Activated CD8-positive, alpha-beta memory T cell treated with anti-CD3 and anti-CD28 coated beads, Interleukin-2, amount 10 ng/mL, durations not matched to agents 7 days and 5 days (primary cell): ENCODE measurements at places on chromosomes 1 and 21.

- no peak for DNase-seq
Observed at GRCh38 chr1:228240411-228241240, 32.8 kb downstream of the OBSCN start.

DNA sequence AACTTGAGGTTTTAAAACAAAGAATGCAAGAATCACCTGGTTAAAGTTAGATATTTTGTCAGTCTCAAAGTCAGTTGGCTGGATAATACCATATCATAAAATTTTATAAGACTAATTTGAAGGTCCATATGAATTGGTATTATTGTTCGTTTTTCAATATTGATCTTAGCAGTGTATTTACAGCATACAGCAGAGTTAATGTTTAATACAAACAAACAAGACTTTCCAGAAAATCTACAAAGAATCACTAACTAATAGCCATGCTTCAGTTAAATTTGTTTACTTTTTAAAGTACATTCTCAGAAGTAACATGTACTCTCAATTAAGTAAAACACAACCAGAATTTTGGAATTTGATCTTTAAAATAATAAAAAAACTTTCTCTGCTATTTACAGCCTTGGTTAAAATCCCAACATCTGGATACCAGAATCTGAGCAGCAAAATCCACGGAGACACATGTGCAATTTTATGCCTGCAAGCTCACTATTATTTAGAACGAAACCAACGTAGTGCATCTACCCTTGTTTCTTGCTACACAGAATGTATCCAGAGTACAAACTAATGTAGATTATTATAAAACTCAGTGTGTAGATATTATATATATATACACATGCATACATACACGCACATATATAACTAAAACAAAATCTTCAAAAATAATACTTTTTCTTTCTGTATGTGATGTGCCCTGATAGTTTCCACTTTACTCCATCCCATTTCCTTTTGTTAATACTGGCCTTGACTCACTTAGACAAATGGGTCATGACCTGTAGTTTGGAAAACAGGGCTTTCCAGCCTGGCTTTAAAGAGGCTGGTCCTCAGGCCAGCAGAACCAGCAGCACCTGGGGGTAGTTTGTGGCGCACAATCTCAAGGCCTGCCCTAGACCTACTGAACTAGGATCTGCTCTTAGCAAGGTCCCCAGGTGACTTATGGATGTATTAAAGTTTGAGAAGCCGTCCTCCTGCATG, 63.6 kb upstream of the ERG start:
- no peak for DNase-seq

DNA sequence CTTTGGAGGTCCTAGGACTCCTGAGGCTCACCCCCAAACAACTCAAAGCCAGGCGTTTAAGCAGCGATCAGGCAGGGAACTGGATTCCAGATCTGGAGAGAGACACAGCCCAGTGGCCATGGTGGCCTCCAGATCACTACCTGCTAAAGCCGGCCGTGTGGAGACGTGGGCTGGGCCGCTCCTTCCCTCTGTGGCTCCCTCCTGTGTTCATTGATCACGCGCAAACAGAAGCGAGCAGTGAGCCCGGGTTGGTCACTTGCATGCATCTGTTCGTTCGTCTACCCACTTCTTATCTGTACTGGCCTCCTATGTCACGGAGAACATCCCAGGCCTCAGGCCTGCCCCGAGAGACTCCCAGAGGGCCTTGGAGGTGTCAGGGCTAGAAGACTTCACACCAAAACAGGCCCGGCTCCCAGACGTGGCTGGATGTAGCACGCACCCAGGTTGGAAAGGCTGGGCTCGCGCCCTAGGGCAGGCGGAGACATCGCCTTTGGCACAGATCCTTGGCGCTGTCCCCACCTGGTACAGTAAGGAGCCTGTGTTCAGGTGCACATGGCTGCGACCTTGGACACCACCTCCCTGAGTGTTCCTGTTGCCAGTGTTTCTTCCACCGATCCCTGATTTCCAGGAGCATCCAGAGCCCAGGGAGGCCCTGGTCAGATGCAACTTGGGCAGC, 76.7 kb upstream of the ARHGEF16 start:
- no peak for DNase-seq

DNA sequence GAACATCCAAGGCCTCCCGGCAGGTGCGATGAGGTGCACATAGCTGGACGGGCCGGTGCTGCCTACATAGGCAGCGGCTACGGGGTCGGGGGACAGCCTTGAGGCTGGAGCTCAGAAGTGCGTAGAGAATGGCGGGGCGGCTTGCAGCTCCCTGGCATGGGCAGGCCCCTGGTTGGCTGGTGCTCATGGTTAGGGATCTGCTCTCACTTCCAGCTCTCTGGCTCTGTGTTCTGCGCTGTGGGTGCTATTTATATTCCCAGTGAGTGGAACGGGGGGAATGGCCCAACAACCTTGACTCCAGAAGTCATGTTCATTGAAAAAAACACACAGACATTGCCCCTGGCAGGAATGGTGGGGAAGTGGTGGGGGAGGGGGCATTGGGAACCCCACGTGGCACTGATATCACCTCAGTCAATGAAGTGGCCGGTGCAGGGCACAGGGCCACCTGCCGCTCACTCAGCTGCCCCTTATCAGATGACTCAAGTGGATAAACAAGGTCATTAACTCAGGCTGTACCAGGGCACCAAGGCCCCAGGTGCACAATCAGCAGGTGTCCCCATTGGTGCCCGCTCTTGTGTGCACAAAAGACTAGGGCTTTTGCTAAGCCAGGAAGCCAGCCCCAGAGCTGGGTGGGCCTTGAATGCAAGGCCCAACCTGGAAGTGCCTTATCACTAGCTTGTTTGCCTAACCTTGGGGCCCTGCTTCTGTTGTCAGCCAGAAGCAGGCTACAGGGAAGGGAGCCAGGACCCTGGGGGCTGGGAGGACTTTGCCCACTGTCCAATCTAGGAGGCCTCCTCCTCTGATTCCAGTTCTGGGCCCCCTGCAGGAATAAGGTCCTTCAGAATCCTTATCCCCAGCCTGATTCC, at the start of gene NR0B2:
TSS of gene NR0B2 (minus strand) at position 222 of the 866 bp plus-strand sequence. CDS start at position 187, 35 bp downstream.
- no peak for DNase-seq

GRCh38 chr1:7366286-7366954, 404.7 kb upstream of the VAMP3 start:
- DNase-seq, result no peak
